ENCODE measurements at places on chromosomes 13 and 19. TPM values are rescaled to one million over a fixed set of nuclear protein-coding genes. Genes with fewer than 3 reads are reported as not detected.

DNA sequence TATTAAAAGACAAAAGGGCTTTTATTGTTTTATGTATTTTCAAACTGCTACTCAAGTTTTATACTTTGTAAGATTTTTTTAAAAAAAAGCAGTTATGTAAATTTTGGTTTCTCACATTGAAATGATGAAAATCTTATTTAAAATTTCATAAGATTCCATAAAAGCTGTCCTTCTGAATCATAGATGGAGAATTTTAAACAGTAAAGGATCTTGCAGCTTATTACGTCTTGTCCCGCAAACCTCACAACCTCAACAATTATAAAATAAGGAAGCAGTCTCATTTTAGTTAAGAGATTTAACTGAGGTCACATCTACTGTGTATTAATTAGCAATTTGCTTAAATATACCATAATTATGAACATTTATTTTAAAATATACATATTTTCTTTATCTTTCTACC is 581.0 kb upstream of the SPRY2 start:
- H3K36me3 ChIP-seq, result no peaks in the 10 kb centered on the region
- DNase-seq, result no peak
- no peak overlapping the region for H3K27ac ChIP-seq
- H3K27me3 ChIP-seq, result no peaks in the 10 kb centered on the region

Gene PSG5
- total RNA-seq, result not detected

Gene LMTK3
- 2.8 TPM for total RNA-seq

- no peak overlapping the region for H3K27ac ChIP-seq
- H3K27me3 ChIP-seq, result no peaks in the 10 kb centered on the region
- H3K4me1 ChIP-seq, result no peaks in the 10 kb centered on the region
- H3K36me3 ChIP-seq, result no peaks in the 10 kb centered on the region
These were observed 153.2 kb downstream of the ZNF536 start for GRCh38 chr19:30525383-30525782.

DNA sequence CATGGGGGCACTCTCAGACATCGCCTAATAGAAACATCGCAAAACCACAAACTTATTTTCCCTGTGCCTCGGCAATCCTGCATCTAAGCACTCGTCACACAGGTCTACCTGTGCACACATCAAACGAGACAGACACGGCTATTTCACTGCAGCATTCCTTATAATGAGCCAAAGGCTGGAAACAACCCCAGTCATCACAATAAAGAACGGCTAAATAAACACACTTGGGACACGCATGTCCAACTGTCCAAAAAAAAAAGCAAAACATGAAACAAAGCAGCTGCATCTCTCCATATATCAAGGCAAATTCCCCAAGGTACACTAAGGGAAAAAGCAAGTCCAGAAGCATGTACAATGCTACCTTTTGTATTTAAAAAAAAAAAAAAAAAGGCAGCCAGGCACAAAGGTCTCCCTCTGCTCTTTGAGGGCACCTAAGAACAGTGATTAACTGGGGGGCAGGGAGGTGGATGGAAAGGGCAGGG is 27.2 kb upstream of the CCNP start:
- peaks cover 5% of the 10 kb centered on the region for H3K4me1 ChIP-seq
- no peak for DNase-seq
- no peak overlapping the region for H3K27ac ChIP-seq
- H3K27me3 ChIP-seq, result no peaks in the 10 kb centered on the region
- H3K36me3 ChIP-seq, result peaks cover 39% of the 10 kb centered on the region

DNA sequence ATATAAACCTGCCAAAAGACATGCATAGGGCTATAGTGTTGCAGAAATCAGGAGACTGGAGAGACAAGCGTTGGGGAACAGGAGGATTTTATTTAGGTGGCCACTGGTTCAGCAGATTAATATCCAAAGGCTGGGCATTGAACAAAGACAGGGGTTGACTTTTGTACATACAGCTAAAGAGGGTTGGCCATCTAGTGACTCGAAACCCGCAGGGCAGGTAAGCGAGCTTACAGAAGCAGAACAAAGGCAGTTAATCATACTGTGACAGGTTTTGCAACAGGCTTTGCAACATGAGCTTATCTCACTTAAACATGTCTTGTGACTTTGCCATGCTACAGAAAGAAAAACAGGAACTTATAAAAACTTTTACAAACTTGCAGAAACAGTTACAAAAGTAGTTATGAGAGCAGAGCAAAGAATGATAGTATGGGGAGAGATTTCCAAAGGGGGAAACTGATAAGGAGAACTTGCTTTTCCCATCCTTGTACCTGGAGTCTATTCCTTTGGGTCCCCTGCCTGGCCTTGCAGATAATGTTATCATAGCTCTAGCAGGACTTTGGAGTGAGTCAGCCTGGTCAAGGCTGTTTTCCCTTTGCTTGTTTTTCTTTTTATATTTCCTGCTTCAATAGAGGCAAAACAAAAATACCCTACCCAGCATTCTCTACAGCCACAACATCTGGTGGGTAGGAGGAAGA is 234.2 kb downstream of the PCDH17 start:
- no peak overlapping the region for H3K4me3 ChIP-seq
- H3K4me1 ChIP-seq, result no peaks in the 10 kb centered on the region
- no peak overlapping the region for H3K27ac ChIP-seq
- no peaks in the 10 kb centered on the region for H3K36me3 ChIP-seq
- H3K27me3 ChIP-seq, result no peaks in the 10 kb centered on the region

- H3K4me1 ChIP-seq, result no peaks in the 10 kb centered on the region
- H3K4me3 ChIP-seq, result no peak overlapping the region
- H3K27me3 ChIP-seq, result no peaks in the 10 kb centered on the region
- no peaks in the 10 kb centered on the region for H3K36me3 ChIP-seq
These were observed 879.6 kb upstream of the SLC10A2 start for GRCh38 chr13:103945836-103946235.

Gene CERS1
- not detected for total RNA-seq

DNA sequence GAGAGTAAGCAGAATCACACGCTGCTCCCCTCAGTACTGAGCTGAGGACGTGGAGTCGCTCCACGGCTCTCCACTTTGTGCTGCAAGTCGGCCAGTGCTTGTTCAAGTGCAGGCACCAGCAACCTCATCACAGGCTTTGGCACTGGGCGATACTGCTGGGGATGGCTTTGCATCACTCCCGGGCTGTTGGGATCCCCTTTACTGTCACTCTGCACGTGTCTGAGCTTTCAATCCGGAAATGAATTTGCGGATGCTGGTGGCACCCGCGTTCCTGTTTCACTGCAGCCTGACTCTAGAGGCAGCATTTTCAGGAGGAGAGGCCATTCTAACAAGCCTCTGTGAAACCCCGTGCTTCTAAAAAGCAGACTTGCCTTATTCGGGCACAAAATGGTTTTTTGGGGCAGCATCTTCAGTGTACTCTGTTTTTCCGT is 19.1 kb downstream of the SMARCA4 start:
- DNase-seq, result peak; percentile 47
- H3K4me1 ChIP-seq, result peaks cover 18% of the 10 kb centered on the region
- no peaks in the 10 kb centered on the region for H3K36me3 ChIP-seq
- no peak overlapping the region for H3K4me3 ChIP-seq

Gene ZNF766
- total RNA-seq, result 23.7 TPM

DNA sequence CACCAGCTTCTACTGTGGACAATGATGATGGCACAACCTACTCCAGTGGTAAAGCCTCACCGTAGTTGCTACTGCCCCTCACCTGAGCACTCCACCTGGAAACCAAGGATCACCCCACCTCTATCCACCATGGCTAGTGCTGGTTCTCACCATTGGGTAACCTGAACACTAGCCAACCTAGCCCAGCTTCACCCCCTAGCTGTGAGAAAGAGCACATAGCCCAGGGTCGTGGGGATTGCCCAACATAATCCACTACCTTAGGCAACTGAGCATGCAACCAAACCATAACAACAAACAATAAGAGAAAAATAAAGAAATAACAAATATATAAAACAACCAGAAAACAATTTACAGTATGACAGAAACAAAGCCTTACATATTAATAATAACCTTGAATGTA is 560.1 kb downstream of the DIAPH3 start:
- H3K27ac ChIP-seq, result no peak overlapping the region
- no peak overlapping the region for H3K4me3 ChIP-seq
- H3K36me3 ChIP-seq, result no peaks in the 10 kb centered on the region
- H3K4me1 ChIP-seq, result no peaks in the 10 kb centered on the region
- H3K27me3 ChIP-seq, result no peaks in the 10 kb centered on the region
- no peak for DNase-seq

Gene SUPT20H
- total RNA-seq, result 67.4 TPM

DNA sequence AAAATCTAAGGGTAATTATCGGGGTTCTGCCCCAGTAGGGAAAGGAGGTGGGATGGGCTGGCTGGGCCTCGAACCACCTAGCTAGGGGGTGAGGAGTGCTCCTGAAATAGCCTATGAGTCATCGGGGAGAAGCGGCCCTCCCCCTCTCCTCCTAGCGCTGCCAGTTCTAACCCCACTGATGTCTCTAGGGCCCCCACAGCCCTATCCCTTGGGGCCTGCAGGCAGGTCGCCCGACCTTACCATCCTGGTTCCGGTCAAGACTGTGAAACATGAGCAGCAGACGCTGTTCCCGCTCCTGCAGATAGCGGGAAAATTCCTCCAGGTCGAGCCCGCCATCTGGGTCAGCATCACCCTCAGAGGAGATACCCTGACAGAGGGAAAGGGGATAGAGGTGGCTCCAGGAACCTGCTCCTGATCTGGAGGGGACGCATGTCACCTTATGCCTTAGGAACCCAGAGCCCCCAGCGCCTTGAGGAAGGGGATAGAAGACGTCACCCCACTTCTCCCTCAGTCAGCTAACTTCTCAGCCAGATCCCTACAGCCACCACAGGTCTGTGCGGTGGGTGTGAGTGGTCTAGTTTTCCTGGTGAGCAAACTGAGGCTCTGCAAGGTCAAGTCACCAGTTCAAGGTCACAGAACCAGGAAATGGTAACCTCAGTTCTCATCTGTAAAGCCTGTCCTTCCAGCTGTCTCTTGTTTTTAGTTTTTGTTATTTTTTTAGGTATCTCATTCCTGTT is 1.5 kb downstream of the SLC25A23 start:
- no peaks in the 10 kb centered on the region for H3K27me3 ChIP-seq
- peak overlapping the region; percentile 58 for H3K27ac ChIP-seq
- H3K36me3 ChIP-seq, result peaks cover 37% of the 10 kb centered on the region
- H3K4me1 ChIP-seq, result peaks cover 23% of the 10 kb centered on the region

Gene METTL21C
- total RNA-seq, result not detected

- DNase-seq, result no peak
These were observed 142.8 kb downstream of the KLF12 start for GRCh38 chr13:73991384-73991783.

Gene RDH8
- not detected for total RNA-seq

Gene PODNL1
- 1.3 TPM for total RNA-seq

DNA sequence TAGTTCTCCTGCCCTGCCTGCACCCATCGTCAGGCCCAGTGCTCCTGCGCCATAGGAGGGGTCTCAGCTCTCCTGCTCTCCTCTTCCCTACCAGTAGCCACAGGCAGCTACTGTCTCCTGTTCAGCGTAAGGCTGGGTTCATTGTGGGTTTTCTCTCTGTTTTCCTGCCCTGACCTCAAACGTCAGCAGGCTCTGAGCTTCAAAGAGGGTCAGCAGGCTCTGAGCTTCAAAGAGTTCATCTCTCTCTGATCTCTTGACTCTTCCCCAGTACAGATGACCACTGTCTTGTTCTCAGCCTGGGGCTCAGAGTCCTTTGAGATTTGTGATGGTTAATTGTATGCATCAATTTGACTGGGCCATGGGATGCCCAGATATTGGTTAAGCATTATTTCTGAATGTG is 4.6 kb upstream of the CPB2 start:
- H3K4me1 ChIP-seq, result peaks cover 15% of the 10 kb centered on the region
- H3K36me3 ChIP-seq, result no peaks in the 10 kb centered on the region
- peaks cover 32% of the 10 kb centered on the region for H3K27me3 ChIP-seq
- DNase-seq, result no peak
- H3K27ac ChIP-seq, result no peak overlapping the region

GRCh38 chr19:4571305-4571917 is 11.9 kb upstream of the SEMA6B start:
- no peak for DNase-seq
- H3K27ac ChIP-seq, result no peak overlapping the region
- no peaks in the 10 kb centered on the region for H3K4me1 ChIP-seq
- H3K27me3 ChIP-seq, result peaks cover 12% of the 10 kb centered on the region
- H3K36me3 ChIP-seq, result no peaks in the 10 kb centered on the region

DNA sequence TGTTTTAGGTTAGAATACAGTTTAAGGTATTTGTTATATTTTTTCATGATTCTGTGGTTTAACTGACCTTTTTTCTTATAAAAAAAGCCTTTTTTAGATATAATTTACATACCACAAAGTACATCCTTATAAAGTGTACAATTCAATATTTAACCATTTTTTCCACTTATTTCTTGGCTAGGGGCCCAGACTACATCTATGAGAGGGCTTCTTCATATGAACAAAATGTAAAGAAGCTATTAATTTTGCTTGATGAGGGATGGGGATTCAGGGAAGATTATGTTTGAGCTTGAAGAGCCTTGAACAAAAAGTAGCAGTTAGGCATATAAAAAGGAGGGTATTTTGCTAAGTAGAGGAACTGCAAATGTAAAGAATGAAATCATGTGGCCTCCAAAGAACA is 2.2 kb downstream of the CCDC122 start:
- no peak overlapping the region for H3K4me3 ChIP-seq
- H3K27me3 ChIP-seq, result peaks cover 18% of the 10 kb centered on the region
- no peak overlapping the region for H3K27ac ChIP-seq

DNA sequence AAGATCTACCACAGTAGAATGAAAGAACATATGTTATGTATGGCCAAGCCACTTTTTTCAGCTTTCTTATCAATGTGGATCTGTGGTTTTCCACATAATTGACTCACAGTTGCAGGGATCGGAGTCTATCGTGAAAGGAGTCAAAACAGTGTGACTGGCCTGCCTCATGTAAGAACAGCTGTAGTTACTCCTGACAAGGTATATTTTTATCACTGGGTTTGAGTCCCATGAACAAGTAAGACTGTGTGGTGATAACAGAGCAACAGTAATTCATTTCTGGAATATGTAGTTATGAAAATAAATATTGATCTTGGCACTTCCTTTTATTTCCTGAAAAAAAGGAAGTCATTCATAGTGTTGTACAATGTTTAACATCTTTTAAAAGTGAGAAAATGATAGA is 416.6 kb downstream of the KLF12 start:
- no peak for DNase-seq
- no peak overlapping the region for H3K4me3 ChIP-seq
- H3K36me3 ChIP-seq, result peaks cover 25% of the 10 kb centered on the region
